ENCODE measurements at places on chromosomes 1 and 21. TPM values are rescaled to one million over a fixed set of nuclear protein-coding genes. Genes with fewer than 3 reads are reported as not detected.
A peak's percentile ranks its signal among the peaks of the same experiment; 100 is the strongest.

DNA sequence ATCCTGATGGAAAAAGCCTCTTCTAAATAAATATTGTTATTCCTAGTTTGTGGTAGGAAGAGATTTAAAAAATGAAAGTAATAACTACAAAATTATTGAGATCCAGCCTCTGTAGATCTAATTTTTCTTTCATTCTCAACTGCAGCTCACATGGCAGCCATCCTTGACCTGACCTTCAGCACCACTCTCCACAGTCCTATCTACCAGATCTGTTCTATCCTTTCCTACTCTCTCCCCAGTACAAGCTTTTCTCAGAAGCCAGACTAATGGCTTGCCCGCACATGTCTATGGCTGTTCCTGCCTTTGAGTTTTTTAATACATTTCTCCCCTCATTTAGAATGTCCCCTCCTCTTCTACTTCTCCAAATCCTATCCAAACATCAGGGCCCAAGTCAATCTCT lies 51.5 kb downstream of the MACO1 start:
- DNase-seq = no peak

ADAMTS4 gene
- 0.22 TPM for polyA plus RNA-seq

GRCh38 chr1:47701741-47702515 lies 264.1 kb downstream of the FOXD2 start:
- no peak for DNase-seq

HSD11B1 gene
- 2.7 TPM for polyA plus RNA-seq

DNA sequence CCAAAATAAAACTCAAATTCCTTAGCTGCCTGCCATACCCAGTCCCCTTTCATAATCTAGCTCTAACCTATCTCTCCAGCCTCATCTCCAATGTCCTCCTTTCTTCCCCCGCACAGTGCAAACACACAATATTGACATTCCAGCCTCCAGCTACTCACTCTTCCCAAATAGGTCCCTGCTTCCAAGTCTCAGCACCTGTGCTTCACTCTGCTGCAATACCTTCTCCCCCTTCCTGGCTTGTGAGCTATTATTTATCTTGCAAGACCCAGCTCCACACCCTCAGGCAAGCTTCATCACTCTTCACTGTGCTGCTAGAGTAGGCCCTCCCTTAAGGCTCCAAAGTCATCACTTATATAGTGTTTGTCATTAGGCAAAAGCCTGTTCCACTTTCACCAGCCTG lies 9.7 kb downstream of the PLPP3 start:
- no peak for DNase-seq

DNA sequence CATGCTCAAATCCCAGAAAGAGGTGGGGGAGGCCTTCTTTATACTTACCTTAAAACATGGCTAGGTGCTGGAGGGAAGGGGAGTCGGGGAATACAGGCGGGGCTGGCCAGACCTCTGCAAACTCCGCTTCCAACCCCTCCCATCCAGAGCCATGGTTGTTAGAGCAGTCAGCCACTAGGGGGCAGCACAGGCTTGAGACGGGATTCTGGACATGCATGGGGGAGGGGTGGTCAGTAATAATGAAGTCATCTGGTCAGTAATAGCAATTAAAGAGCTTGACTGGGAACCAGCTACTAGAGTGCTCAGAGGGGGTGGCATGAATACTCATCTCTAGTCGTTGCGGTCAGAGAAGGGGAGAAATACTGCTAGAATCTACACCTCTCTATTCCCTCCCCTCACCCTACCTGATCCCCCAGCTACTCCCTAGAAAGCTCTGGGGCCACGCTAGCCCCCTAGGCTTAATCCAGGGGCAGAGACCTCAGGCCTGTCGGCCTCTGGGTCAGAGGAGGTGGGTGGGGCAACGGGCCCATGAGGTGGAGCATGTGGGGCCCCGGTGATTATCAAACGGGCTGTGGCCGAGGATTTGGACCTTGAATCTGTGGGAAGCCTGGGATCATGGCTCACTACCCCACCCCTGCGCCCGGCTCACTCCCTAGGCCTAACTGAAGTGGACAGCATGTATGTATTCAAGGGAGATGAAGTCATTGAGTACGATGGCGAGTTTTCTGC lies 2.9 kb downstream of the CASQ1 start:
- peak; percentile 66 for DNase-seq

FNBP1L gene
- 13.0 TPM for polyA plus RNA-seq

DNA sequence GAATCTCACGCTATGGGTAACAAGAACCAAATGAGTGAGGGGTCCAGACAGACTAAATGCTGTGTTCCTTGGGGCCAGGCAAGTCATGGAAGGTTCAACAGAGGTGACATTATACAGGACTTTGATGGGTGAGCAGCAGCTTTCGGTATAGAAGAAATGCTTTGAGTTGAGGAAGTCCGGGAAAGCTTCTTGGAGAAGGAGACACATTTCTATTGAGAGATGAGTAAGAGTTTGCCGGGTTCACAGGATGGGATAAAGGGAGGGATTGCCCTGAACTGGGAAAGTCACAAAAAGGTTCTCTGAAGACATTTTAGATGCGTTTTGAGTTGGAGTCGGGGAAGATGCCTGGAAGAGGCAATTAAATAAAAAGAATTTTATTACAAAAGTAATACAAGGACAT lies 580 bp upstream of the AZIN2 start:
- no peak for DNase-seq

SMIM1 gene
- 0.79 TPM for polyA plus RNA-seq

GRCh38 chr1:37946703-37947360 lies at the start of gene INPP5B:
TSS of gene INPP5B (minus strand) at chr1:37947053. CDS start at chr1:37946308, 745 bp downstream.
- no peak for DNase-seq

Data from keratinocyte (primary cell).